Stimulated activated naive CD8-positive, alpha-beta T cell treated with anti-CD3 and anti-CD28 coated beads, Interleukin-15, amount 100 ng/mL, for 72 hours (primary cell): ENCODE measurements at places on chromosomes 7 and 10.
A peak's percentile ranks its signal among the peaks of the same experiment; 100 is the strongest.

DNA sequence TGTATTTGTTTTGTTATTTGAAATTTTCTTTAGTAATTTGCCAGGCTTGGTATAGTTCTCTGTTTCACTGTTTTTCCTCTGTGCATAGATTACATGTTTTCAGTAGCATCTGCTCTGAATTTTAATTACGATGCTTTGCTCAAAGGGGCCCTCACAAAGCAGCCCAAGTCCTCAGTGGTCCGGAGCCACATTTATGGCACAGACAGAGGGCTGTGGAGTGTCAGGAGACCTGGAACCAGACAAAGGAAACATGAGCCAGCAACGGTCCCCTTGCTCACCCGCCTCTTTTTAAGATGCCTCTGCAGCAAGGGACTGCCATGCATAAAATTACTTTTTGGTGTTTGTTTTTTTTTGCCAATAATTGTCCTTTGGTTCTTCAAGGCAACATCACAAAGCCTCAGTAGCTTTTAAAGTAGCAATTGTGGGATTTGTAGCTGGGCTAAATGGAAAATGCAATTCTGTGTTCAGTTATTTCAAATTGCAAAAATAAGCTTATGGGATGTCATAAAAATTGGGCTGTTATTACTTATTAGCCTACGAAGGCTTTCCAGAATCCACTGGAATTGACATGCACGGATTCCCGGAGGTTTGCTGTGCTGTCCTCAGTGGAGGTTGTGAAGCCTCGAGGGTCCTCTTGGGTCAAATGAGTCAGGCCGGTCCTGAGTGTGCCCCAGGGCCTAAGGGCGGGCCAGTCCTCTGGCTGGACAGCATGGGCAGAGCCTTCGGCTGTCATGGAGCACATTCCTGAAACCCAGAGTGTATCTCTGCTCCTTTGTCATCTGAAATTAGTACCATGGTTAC lies 422.8 kb downstream of the GLRX3 start:
- no peak for DNase-seq

GRCh38 chr10:21398563-21399231 lies 126.8 kb downstream of the SKIDA1 start:
- DNase-seq: no peak

DNA sequence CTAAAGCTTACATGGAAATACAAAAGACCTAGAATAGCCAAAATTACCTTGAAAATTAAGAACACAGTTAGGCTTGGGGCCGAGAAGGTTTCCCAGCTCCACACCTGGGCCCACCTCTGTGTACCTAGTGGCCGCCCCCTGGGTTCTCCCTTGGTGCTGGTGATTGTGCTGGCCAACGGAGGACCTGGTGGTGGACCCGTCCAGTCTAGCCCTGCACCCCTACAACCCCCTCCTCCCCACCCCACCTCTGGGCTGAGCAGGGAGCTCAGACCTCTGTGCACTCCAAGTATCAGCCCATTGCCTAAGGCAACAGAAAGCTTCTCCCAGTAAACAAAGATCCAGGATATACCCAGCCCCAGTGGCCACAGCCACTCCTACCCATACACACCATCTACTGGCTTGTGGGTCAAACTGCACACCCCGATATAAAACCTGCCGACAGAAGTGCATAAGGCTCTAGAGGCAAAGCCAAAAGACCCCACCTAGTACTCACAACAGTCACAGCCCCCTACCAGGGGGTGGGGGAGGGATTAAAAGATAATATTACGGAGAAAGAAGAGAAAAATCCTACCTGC lies 105.0 kb upstream of the DIP2C start:
- DNase-seq: no peak

GRCh38 chr7:18399436-18400235 lies 95.9 kb upstream of the HDAC9 start:
- DNase-seq: no peak

DNA sequence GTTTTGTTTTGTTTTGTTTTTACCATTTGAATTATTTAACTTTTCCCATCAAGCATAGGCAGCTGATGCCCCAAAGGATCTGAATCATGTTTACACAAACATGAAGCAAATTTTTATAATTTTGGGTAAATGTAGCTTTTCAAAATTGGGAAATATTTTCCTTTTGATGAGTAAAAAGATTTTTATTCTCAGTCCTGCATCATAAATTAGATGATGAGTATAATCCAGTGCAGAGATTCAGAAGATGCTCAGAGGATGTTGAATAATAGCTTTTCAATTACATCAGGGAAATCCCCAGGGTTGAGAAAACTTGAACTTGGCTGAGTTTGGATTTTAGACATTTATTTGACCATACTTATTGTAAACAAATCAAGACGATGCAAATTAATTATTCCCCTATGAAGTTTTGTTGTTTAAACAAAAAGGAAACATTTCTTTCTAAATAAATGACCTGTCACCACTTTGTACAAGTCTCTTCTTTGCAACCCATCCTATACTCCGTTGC lies 121.7 kb downstream of the FAM204A start:
- DNase-seq: no peak

DNA sequence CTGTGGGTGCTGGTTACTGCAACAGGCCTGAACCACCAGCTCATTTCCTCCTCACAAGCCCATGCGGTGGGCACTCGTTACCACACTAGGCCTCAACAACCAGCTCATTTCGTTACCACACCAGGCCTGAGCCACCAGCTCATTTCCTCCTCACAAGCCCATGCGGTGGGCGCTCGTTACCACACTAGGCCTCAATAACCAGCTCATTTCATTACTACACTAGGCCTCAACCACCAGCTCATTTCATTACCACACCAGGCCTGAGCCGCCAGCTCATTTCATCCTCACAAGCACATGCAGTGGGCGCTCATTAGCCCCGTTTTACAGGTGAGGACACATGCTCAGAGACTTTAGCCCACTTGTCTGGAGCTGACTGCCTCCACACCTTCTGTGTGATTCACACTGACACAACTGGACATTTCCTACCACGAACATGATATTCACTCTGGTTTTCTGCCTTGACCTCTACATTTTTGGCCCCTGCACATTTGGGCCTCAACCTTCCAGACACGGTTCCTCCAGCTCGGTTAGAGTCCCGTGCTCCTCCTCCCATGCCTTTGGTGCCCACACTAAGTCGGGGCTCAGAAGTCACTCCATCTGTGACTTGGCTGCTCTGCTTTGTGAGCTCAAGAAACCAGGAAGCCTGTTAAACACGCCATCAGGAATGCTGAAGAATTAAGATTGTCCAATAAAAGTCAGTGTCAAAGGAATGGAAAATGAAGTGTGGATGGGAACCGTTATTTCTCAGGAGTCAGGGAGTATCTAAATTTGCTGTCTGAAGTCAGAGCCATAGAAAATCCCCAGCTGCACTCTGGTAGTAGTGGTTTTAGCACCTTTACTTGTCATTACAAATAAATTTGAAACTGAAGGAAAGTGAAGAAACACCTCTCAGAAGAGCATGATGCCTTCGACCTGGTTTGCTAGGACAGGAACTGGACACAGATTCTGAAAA lies 55.8 kb upstream of the LANCL2 start:
- DNase-seq: peak; percentile 90

- DNase-seq: no peak
Observed at GRCh38 chr10:98608411-98608810, 161.7 kb upstream of the HPS1 start.

DNA sequence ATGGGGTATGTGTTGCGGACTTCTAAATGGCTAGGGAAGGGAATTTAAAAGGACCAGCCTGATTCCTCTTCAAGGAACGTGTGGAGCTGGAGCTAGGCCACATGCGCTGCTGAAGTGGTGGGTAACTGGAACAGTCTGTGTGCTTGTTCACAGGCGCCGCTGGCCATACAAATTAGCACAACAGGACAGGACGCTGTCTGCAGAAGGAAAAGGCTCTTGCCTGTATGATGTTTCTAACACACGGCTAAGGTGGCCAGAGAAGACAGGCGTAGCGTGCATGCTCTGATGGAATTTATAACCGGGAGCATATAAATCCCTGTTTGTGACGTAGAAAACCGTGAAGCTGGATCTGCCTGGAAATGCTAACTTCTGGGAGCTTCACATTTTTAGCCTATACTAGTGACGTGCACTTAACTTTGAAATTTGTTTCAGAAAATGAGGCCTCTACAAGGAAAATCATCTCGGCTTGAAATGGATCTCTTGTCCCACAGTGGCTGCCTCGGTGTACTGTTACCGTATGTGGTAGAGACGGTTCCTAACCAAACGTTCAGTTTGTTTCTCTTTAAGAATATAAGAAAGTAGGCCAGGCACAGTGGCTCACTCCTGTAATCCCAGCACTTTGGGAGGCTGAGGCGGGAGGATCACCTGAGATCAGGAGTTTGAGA lies 569.4 kb downstream of the PTPRN2 start:
- DNase-seq: no peak

DNA sequence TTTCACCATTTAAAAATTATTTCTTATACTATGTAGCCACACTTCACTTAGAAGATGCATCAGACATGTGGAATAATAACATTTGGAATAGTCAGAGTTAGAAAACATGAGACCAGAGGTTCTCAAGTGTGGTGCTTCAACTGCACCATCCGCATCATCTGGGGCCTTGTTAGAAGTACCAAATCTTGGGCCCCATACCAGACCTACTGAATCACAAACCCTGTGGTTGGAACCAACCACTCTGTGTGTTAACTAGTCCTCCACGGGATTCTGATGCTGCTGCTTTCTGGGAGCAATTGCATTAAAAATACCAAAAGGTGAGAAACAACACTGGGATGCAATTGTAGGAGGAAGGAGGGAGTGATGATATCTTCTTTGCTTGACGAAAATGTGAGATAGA lies 125.2 kb downstream of the GNAT3 start:
- DNase-seq: no peak

DNA sequence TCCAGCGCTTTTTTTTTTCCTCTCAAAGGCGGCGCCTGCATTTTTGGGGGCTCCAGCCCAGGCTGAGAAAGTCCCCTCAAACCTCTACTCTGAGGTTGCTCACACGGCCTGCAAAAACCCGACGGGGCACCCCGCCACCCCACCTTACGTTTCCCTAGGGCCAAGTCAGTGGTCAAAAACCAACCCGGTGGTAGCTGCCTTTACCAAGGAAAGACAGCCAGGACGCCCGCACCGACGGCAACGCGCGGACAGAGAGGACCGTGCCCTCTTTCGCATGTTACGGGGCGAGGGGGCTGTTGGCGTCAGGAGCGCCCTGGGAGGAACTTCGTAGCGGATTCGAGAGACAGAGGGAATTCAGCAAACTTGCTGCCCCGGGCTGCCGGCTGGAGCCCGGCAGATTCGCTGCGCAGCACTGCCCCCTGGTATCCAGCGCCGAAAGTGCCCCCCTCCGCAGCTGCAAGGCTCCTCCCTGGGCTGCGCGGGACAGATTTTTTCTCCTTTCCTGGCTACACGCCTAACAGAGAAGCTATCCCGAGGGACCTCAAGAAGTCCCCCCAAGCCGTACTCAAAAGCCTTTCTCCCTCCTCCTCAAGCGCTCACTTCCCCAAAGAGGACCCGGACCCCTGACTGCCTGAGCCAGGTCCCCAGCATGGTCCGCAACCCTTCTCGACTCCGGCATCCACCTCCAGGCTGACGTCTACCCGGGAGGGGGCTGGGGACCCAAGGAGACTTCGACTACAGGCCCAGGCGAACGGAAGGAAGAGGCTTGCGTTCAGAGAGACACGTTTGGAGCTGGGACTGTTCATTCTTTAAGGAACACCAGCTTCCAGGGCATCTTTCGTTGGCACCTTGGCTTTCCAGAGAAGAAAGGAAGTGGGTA lies 27.7 kb upstream of the VAX1 start:
- peak; percentile 39 for DNase-seq

DNA sequence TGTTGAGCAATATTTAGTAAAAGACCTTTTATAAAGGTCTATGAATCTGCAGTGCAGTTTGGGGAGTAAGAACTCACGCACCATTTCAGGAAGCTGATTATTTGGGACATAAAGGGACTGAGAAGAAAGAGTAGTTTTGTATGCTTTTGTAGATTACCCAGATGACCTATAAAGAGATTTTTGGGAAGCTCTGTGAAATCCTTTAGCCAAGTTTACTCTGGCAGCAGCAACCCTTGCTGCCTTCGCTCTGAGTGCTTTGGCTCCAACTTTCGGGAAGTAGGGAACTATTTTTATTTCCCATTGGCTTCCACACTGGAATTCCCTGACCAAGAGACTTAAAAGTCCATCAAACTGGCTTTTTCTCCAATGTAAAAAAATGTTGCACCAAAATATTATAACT lies 1110.1 kb upstream of the PHF14 start:
- DNase-seq: no peak

DNA sequence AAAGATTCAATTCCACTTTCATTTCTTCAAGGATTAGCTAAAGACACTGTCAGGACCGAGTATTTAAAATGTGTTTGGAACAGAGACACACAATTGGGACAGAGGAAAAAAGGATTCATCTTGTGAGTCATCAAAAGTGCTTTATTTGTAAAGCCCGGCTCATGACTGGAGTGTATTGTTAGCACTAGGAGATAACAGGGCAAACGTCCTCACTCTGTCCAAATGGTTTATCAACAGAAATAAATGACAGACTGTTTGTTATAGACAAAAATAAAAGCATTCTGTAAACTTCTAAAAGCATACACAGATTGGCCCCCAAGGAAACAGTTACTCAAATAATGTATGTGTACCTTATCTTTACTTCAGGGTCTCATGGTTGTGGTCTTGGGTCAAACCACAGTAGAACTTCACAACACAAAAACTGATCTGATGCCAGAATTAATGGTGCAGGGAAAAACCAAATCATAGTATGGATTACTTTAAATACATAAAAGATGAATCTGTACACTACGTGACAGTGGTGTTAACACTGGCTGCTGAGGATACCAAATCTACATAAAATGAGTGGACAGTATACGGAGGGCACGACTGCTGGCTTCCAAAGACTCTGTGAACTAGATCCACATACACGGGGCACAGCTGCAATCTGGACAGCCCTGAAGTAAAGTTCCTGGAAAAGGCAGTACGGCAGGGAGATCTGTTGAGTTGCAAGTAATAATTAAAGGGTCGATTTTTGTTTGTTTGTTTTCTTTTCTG lies 179.4 kb downstream of the PIP4K2A start:
- DNase-seq: no peak

DNA sequence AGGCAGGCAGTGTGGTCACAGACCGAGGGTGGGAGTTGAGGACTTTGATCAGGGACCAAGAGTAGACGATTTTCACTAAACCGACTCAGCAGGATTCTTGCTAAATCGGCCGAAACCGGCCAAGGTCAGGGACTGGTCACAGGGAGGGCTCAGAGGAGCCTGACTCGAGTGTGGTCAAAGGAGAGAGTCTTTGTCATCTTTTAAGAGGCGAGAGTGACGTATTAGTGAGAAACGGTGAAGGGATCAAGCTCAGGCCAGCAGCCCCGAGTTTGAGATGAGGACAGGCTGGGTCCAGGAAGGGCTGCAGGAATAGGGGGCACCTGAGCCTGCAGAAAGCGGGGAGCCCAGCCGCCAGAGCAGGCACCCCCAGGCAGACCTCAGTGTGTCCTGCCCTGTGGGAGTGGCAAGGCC lies 41.6 kb upstream of the FAM20C start:
- no peak for DNase-seq

GRCh38 chr10:77972148-77972547 lies 45.6 kb upstream of the DLG5 start:
- no peak for DNase-seq

DNA sequence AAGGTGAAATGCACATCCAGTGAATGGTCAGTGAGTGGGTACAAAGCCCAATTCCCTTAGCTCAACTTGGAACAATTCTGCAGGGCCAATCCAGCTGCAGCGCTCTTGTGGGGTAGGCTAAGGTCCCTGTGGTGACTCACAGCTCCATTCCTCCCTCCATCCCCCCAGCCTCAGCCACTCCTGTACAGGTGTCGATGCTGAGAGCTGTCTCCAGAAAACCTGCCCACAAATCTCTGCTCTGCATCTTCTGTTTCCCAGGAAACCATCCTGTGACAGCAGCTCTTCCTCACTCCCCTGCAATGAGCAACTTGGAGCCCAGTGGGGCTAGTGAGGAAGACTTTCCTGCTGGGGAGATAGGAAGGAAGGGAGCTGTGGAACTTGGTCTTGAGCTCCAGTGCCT lies 244.7 kb upstream of the GPR26 start:
- DNase-seq: no peak

GRCh38 chr10:63713191-63714144 lies 192.3 kb downstream of the REEP3 start:
- DNase-seq: no peak
